NCI-H1694 (cell line): ENCODE measurements at places on chromosomes 16 and 17.

DNA sequence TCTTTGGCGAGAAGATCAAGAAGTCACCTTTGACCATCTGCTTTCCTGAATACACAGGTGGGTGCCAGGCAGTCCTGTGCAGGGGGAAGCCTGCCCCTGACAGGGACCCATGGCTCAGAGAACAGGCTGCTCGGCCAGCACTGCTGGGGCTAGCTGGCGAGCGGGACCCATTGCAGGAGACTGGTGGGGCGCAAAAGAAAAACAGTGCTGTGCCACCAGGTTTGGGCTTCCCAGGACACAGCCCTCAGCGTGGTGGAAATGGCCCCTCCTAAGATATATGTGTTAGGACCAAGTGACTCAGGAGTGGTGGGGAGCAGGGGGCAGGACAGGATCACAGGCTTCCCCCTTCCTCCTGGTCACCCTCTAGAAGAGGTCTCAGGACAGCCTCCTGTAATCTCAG lies 73.9 kb downstream of the AMFR start:
- DNase-seq: no peak

- no peak for DNase-seq
Measured at GRCh38 chr17:45221081-45222013, at the start of gene FMNL1. FMNL1 (plus strand) TSS chr17:45221885; CDS start chr17:45222125, 240 bp downstream.

- DNase-seq: no peak
Measured at GRCh38 chr16:47196457-47196856, 52.7 kb upstream of the NETO2 start.

GRCh38 chr16:86810062-86810461 lies 231.7 kb downstream of the FOXL1 start:
- DNase-seq: no peak

- DNase-seq: no peak
Measured at GRCh38 chr16:86508947-86509758, 1.2 kb upstream of the FOXF1 start.

DNA sequence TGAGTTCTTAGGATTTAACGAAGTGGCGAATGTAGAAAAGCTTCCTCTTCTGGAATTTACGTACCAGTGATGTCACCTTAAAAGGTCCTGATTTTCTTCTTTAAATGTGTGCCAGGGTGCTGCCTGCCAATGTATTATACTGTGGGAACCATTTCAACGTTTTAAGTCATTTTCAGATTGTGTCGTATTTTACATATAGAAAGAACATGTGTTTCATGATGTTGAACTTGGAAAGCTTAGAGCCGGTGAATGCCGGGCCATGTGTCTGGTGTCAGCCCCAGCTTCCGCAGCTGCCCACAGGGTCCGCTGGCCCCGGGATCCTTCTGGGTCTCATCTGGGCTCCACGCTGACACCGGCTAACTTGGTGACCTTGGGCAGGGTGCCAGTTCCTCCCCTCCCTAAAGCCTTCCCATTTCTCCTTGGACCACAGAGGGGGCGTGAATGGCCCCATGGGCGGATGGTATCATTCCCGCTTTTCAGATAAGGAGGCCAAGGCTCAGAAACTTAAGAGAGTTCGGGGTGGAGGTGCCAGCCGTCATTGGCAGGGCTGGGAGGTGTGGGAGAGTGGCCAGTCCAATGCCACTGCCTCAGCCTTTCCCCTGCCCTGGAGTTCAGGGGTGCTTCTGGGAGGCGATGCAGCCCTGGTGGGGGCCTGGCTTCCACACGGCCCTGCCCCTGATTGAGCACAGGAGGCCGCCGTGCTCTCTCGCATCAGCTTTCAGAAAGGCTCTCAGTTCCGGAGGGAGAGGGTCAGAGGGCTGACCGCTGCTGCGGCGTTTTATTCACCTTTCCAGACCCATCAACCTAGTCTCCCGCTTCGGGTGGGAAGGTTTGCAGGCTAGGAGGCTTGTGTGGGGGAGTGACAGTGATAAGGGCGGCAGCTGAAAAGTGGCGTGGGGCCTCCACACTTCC lies 68.8 kb upstream of the CIBAR2 start:
- no peak for DNase-seq

- no peak for DNase-seq
Measured at GRCh38 chr16:66881014-66881417, 701 bp downstream of the PDP2 start.

GRCh38 chr17:11302401-11303186 lies 61.6 kb downstream of the SHISA6 start:
- no peak for DNase-seq

GRCh38 chr17:16121915-16122314 lies 93.4 kb downstream of the NCOR1 start:
- no peak for DNase-seq

DNA sequence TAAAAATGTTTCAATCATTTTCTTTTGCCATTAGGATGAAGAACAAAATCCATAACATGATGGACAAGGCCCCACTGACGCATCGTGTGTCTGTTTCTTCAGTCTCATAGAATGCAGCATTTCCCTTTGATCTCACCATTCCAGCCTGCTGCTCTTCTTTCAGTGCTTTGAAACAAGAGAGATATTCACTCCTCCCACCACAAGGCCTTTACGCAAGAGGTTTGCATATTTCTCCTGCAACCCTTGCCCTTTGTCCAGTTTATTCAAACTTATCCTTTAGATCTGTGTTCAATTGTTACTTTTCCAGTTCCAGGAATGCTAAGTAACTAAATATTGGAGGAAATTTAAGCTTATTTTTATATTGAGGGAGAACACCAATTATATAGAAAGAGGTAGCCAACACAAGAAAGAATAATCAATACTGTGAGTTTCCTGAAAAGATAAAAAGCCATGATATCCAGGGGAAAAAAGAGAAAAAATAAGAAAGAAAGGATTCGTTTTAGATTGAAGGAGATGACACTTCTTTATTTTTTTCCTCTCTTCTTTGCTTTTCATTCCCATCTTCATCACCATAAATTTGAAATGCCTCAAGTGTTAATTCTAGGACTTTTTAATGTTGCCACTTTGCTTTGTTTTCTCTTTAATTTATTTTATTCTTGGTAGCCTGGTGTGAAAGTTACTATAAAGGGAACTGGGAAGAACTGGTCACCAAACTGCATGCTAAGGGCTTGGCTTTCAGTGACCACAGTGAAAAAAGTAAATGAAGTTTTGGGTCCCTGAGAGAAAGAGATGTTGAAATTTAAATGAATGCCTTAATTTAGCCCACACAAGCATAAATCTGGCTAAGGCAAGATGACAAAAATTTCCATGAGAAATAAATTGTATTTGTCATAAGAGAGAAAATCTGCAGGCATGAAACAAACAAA lies 102.1 kb downstream of the KIF2B start:
- no peak for DNase-seq

GRCh38 chr17:48001197-48001596 lies 30.3 kb downstream of the CDK5RAP3 start:
- DNase-seq: no peak

GRCh38 chr17:29594519-29595090 lies 1.7 kb downstream of the ANKRD13B start:
- no peak for DNase-seq

DNA sequence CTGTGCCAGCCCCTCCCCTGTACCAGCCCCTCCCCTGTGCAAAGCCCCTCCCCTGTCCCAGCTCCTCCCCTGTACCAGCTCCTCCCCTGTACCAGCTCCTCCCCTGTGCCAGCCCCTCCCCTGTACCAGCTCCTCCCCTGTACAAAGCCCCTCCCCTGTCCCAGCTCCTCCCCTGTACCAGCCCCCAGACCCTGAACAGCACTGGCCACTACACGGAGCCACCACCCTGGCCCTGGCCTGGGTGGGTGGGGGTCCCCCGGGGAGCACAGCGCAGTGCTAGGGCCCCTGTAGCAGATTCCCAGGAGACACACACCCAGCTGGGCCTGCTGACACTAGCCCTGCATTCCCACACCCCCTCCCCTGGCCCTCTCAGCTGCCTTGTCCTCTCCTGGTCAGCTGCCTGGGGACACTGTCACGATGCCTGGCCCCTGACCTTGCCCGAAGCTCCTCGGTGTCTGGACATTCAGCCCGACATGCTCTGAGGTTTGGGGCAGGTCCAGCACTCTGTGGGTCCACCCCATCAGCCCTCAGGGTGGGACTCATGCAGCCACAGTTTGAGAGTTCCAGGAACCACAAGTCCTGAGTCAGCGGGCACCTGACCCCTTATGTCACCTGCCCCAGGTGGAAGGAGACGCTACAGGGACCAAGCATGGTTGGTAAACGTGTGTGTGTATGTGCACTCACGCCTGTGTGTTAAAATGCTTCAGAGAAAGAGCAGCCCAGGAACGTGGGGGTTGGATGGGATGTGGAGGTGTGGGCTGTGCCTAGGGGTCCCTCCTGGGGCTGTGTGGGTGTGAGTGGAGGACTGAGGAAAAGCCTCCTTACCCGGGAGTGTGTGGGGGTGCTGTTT lies 114.2 kb downstream of the METRNL start:
- DNase-seq: no peak

GRCh38 chr16:48611329-48612137 lies 1.6 kb upstream of the N4BP1 start:
- peak; percentile 9 for DNase-seq
